Activated T-cell treated with anti-CD3 and anti-CD28 coated beads, Interleukin-2, amount 50 U/mL, for 4 hours (primary cell): ENCODE measurements at places on chromosomes 6 and 20. TPM values are rescaled to one million over a fixed set of nuclear protein-coding genes. Genes with fewer than 3 reads are reported as not detected.

GRCh38 chr6:143335865-143336264, 114.6 kb downstream of the ADAT2 start:
- DNase-seq: no peak

DNA sequence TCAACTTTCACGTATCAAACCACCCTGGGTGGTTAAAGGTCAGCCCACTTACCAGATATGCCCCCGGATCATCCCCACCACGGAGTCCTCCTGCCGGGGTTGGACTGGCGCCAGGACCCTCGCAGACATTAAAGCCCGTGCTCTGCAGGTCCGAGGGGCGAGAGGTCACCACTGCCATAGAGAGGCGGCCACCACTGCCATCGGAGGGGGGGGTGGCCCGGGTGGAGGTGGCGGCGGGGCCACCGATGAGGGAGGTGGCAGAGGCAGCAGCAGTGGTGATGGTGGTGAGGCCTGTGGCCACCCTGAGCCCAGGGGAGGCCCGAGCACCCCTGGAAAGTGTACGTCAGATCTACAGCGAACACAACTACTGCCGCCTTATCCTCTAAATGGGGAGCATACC, 76.3 kb downstream of the ASXL1 start:
- DNase-seq: no peak

DNA sequence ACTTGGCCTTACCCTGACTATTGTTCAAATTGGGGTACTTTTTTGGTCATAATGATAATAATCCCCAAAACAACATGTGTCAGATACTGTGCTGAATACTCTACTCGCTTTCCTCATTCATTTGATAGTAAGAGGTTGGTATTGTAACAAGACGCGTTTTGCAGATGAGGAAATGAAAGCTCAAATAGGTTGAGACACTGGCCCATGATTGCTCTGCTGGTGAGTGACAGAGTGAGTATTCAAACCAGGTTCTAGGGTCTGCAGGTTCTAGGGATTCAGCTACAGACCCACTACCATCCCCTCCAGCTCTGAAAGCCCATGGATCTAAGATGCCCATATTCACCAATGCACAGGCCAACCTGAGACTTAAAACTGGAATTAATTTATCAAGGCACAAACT, 1.3 kb upstream of the ENPP4 start:
- no peak for DNase-seq

- no peak for DNase-seq
Observed at GRCh38 chr6:72530152-72530551, 91.7 kb upstream of the KCNQ5 start.

DNA sequence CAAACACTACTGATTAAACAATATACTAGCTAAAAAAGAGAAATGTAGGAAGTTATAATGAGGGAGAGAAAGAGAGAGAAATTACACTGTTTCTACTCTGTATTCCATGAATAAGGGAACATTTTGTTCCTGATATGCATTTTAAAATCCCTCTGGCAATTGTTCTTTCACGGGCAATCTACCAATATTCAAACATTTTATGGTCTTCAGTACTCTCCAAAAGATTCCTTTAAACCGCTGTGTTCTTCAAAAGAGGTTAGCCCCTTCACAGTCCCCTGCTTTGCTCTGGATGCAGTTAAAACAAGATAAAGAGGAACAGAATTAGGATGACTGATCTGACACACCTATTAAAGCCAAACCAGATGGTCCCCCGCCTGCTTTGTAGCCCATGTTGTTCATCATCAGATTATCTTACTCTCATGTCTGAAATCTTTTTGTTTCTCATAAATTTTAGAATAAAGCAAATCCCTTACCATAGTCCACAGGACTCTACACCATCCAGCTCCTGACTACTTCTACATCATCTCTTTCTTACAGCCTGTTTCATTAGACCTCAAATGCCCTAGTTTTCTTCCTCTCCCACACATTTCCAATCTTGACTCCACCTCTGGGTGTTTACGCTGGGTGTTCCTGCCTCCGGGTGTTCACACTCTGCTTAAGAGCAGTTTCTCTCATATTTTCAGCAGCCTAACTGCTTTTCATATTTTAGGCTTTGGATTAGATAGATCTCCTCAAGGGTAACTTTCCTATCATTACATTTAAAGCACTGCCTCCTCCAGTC, 399.7 kb downstream of the COL12A1 start:
- no peak for DNase-seq

DNA sequence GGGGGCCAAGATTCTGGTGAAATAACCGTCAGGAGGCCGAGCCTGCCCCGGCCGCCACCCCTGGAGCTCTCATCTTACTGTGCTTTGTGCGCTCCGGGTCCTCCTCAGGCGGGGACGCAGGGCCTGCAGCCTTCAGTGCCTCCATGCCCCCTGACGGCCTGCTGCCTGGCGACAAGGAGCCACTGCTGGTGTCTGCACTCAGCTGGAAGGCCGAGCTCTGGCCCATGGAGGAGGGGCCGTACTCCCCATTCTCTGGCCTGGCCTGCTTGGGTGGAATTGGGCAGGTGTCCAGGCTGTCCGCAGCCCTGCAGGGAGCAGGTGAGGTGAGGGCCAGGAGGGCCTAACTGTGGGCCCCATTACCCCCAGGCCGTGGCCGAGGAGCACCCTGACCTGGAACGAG, 5.3 kb downstream of the ZNF512B start:
- DNase-seq: no peak

- no peak for DNase-seq
Observed at GRCh38 chr6:133764008-133764753, 124.7 kb upstream of the TCF21 start.

- no peak for DNase-seq
Observed at GRCh38 chr6:54481091-54481490, 172.8 kb downstream of the TINAG start.

- DNase-seq: no peak
Observed at GRCh38 chr6:129929433-129929832, 68.3 kb upstream of the TMEM244 start.

DNA sequence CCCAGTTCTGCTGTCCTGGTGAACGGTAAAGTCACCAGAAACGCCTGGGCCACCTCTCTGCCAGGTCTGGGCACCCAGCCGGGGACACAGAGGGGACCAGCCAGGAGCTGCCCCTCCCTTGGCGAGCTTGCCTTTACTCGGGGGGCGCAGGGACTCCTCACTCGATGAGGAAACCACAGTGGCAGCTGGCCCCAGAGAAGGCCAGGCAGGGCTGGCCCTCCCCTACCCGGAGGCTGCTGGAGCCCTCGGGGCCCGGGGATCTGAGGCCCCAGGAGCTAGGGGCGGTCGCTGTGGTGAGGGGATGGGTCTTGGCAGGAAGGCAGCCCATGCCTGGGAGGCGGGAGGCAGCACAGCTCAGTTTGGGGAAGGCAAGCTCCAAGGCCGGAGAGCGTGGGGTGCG, 80.4 kb upstream of the SLCO4A1 start:
- DNase-seq: no peak

DNA sequence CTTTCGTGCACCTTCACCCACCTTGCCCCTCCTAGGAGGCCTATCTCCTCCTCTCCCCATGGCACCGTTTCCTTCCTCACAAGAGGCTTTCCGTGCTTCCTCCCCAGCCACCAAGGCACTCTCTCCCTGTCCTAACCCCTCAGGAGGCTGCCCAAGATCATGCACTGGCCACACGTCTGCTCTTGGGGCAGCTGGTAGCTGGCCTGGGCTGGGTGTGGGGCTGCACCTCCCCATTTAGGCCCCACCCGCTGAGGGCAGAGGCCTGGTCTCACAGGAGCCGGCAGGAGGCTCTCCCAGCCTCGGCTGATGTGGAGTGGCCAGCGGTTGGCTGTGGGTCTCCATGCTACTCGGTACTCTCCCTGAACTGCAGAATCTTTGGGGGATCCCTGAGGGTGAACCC, 13.6 kb downstream of the NOL4L start:
- no peak for DNase-seq

GRCh38 chr6:25405442-25405841, 126.3 kb downstream of the CARMIL1 start:
- no peak for DNase-seq

DNA sequence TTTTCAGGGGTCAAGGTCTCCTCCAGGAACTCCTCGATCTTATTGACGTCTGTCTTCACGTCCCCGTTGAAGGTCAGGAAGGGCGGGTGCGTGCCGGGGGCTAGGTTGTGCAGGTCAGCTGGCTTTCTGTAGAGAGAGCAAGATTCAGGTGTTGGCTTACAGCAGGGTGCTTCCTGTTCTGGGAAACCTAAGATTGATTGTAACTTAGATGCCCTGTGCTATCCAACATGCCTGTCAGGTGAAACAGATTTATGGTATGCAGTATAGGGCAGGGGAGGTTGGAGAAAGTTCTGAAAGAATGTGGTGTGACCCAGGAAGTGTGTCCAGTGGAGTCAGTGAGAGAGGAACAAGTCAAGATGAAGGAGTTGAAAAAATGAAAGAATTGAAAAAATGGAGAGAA, 66.4 kb downstream of the CLIC5 start:
- no peak for DNase-seq

GRCh38 chr6:139881728-139882211, 507.3 kb upstream of the CITED2 start:
- no peak for DNase-seq

DNA sequence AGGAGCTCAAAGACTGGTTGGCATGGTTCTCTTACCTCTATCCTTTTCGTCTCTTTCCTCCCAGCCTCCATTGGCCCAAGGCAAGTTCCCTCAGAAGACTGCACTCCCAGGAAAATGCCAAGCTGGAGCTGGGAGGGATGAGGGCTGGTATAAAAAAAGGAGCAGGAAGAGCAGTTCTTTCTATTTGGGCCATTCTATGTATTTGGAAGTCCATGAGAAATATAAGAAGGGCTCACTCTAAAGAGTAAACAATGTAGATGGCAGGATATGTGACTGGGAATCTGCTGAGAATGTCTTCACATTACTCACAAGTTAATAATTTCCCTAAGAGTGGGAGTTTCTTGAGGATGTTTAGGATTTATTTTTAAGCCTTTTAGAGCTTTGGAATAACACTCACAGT, 36.6 kb upstream of the ADTRP start:
- DNase-seq: no peak

GRCh38 chr6:158843751-158844683, 24.8 kb upstream of the EZR start:
- no peak for DNase-seq

DNA sequence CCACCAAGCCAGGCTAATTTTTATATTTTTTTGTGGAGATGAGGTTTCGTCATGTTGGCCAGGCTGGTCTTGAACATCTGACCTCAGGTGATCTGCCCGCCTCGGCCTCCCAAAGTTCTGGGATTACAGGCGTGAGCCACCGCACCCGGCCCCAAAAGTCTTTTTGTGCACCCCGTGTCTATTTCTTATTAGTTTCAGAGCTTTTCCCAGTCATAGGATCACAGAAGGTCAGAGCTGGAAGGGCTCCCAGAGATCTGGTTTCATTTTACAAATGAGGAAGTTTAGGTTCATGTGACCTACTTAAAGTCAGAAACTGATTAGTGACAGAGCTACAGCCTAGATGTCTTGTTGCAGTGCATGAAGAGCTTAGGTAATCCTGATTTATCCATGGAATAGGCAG, 1.6 kb upstream of the OGFRL1 start:
- DNase-seq: no peak

DNA sequence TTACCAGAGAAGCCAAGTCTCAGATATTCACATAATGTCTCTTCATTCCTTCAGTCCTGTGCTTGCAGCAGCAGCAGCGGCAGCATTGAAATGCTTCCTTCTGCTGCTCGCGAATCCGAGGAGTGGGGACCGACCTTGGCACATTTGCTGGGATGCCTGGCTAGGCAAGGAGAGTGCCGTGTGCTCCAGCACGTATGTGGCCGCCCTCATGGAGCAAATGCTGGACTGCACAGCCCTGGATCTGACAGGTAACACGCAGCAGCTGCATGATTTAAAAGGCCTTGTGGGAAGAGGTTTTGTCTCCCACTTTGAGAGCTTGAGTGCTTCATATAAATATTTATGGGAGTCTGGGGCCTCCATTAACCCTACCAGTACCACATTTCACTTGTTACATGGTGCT, 9.9 kb downstream of the MAFB start:
- no peak for DNase-seq

- DNase-seq: no peak
Observed at GRCh38 chr6:169847901-169848311, 96.5 kb downstream of the ERMARD start.

GRCh38 chr20:16747291-16747811, 807 bp upstream of the OTOR start:
- DNase-seq: no peak

Gene NKX2-4
- not detected for total RNA-seq

Gene DEFB115
- not detected for total RNA-seq

Gene C6orf132
- total RNA-seq: 0.11 TPM

Gene GJA10
- not detected for total RNA-seq

Gene HLA-DPB1
- 6.0 TPM for total RNA-seq

Gene CLPSL2
- not detected for total RNA-seq

Gene TRIM31
- total RNA-seq: not detected

Gene PEX7
- 5.1 TPM for total RNA-seq

Gene CCM2L
- not detected for total RNA-seq
